ENCODE measurements at places on chromosomes 5 and 9.
A peak's percentile ranks its signal among the peaks of the same experiment; 100 is the strongest.

DNA sequence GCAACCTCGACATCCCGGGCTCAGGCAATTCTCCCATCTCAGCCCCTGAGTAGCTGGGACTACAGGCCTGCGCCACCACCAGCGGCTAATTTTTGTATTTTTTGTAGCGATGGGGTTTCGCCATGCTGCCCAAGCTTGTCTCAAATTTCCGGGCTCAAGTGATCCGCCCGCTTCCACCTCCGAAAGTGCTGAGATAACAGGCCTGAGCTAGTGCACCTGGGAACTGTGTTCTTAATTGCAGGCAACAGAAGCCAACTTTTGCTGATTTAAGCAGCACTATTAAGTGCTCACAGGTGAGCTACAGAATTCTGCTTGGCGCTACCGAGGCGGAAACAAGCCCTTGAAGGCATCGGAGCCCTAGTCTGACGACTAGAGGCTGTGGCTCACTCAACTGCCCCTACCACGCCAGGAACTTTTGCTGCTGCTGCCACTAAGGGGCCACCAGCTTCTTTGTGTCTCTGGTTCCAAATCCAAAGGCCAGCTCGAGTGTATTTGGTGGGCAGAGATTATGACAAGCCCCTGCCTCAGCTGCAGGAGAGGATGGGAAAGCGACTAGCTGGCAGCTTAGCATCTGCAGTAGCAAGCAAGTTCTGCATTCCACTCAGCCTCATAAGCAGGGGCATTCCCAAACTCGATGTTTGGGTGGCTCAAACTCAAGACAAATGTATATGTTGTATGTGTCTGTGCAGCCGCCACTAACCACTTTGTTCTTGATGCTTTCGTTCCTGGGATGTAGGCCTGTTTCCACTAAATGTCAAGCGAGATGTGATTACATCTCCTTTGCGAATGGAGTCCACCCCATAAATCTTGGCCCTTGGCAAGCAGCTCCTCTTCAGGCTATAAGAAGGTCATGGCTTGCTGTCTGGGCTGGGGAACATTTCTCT is 10.6 kb upstream of the HMCN2 start:
- DNase-seq, result no peak

- no peak for DNase-seq
Observed at GRCh38 chr5:94998670-94999069, 286.2 kb downstream of the MCTP1 start.

DNA sequence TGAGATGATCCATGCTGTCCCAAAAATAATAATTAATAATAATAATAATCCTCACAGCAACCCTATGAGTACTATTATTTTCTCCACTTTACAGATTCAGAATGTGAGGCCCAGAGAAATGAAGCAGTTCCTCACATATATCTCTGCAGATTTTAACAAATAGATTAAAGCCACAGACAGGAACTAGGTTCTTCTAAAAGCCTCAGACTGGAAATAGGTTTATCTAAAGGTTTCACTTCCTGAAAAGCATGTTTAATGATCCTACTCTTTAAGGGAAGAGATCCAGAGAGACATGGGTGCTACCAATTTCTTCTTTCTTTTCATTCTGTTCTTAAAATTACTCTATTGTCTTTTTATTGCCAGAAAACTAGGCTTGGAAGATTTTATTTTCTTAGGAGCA is 1079.4 kb upstream of the COX7C start:
- no peak for DNase-seq

DNA sequence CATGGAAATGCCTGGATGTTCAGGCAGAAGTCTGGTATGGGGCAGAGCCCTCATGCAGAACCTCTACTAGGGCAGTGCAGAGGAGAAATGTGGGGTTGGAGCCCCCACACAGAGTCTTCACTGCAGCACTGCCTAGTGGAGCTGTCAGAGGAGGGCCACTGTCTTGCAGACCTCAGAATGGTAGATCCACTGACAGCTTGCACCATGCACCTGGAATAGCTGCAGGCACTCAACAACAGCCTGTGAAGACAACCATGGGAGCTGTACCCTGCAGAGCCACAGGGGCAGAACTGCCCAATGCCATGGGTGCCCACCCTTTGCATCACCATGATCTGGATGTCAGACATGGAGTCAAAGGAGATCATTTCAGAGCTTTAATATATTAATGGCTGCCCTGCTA is 36.9 kb downstream of the TRIP13 start:
- no peak for DNase-seq

- DNase-seq, result peak; percentile 62
Observed at GRCh38 chr9:14692470-14693250, 572 bp downstream of the ZDHHC21 start.

All from H1 (cell line).